Heart left ventricle (tissue), 16 donors: ENCODE measurements at places on chromosomes 4 and X. TPM values are rescaled to one million over a fixed set of nuclear protein-coding genes. Genes with fewer than 3 reads are reported as not detected.

DNA sequence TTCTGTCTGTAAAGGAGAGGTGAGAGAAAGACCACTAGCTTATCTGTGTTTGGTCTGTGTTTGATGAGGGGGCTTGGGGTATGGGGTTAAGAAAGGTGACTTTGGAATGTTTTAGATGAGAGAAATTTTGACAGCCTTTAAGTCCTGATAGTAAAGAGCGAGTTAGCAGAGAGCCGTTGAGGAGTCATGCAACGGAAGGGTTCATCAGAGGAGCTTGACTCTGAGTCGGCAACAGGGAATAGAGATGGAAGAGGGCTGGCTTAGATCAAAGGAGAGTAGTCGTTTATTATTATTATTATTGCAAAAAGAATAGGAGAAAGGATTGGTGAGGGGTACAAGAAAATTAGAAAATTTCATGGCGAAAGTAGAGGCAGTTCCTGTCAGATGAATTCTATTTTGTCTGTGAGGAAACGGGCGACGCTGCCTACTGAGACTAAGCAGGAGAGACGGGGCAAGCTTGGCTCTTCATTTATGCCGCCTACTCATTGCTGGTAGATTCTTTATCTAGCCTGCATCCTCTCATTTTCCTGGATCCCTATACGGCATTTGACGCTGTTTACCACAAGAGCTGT lies 473 bp upstream of the VAMP7 start:
- no peaks in the 10 kb centered on the region for H3K27me3 ChIP-seq
- H3K4me1 ChIP-seq: no peaks in the 10 kb centered on the region
- DNase-seq: no peak
- H3K36me3 ChIP-seq: no peaks in the 10 kb centered on the region
- peak overlapping the region; percentile 54 for H3K27ac ChIP-seq

GRCh38 chr4:8335848-8336247 lies 66.3 kb downstream of the HTRA3 start:
- H3K4me1 ChIP-seq: peaks cover 9% of the 10 kb centered on the region
- H3K36me3 ChIP-seq: no peaks in the 10 kb centered on the region
- H3K27me3 ChIP-seq: no peaks in the 10 kb centered on the region
- H3K4me3 ChIP-seq: no peak overlapping the region
- no peak for DNase-seq

- no peak for DNase-seq
- H3K4me1 ChIP-seq: no peaks in the 10 kb centered on the region
- no peak overlapping the region for H3K27ac ChIP-seq
- no peaks in the 10 kb centered on the region for H3K27me3 ChIP-seq
Observed at GRCh38 chrX:22122510-22122909, 90.4 kb downstream of the PHEX start.

GRCh38 chrX:154775419-154776349 lies 13.0 kb downstream of the DKC1 start:
- no peak overlapping the region for H3K27ac ChIP-seq
- peak; percentile 31 for DNase-seq
- H3K4me1 ChIP-seq: peaks cover 4% of the 10 kb centered on the region

The DCLK2 gene
- 38.4 TPM for total RNA-seq

The MGAT4D gene
- total RNA-seq: not detected

The UGT2B15 gene
- not detected for total RNA-seq
